ENCODE measurements at places on chromosomes 1 and 21.
A peak's percentile ranks its signal among the peaks of the same experiment; 100 is the strongest.

- DNase-seq, result peak; percentile 31
These were observed 63.2 kb downstream of the IER5 start for GRCh38 chr1:181151378-181152326.

DNA sequence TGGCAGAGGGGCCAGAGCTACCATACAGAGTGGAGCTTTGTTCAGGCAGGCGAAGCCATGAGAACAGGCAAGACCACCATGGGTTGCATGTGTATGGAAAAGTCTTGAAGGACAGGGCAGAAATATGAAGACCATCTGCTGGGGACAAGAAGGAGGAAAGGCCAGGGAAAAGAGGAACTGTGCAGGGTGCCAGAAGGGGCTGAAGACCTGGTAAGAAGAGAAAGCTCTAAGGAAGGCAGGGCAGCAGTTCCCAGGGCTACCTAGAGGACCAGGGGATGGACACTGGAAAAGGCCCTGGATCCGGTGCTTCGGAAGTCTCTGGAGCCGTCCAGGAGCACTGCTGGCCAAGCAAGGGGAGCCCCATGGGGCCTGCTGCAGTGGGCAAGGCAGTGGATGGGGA, 43.4 kb downstream of the PKP1 start:
- DNase-seq, result no peak

DNA sequence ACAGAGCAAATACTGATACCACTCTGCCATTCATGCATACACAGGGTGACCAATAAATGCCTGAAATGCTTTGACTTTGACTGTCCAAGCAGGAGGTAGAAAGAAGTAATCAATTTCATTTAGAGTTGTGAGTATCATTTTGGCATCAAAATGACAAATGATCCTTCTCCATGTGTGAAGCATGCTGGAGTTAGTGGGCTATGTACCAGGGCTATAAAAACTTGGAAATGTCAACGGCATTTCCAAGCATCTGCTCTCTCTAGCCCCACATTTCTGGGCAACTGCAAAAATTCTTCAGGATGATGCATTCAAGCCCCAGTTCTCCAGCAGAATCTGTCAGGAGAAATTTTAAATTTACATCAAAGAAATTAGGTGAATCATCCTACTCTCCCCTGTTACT, 208.4 kb upstream of the PTBP2 start:
- no peak for DNase-seq

DNA sequence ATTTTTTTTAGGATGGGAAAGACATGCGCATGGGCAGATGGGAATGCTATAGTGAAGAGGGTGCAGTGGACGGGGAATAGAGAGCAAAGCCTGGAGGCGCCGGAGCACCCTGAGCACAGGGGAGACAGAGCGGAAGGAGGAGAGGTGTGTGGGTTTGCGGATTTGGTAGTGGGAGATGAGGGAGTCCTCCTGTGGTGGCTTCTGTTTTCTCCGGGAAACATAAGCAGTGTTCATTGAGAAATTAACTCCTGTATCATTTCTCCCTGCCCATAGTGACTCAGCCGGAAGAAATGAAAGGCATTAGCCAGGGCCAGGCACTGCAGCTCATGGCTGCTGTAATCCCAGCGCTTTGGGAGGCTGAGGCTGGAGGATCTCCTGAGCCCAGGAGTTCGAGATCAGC, 4.7 kb upstream of the PTPRF start:
- no peak for DNase-seq

DNA sequence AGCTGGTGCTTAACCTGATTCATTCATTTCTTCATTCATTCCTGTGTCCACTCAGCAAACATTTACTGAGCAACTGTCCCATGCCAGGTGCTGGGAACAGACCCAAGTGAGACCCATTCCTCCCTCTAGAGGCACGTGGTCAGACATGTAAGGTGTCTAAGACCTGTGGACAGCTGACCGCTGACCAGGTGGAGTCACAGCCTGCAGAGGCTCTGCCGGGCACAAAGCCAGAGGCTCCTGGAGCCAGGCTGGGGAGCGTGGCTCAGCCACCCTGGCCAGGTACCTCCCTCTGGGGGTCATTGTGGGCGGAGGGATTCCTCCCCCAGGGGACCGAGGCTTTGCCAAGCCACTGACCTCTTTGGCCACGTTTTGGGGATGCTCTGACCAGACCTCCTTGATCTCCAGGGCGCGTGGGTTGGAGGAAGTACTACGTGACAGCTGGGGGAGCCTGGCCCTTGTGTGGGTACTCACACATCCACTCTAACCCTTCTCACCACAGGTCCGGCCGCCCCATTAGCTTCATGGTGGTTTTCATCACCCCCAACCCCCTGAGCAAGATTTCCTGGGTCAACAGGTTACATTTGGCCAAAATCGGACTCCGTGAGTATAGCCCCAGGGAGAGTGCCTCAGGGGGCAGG, 100.3 kb downstream of the ARHGEF10L start:
- DNase-seq, result no peak

DNA sequence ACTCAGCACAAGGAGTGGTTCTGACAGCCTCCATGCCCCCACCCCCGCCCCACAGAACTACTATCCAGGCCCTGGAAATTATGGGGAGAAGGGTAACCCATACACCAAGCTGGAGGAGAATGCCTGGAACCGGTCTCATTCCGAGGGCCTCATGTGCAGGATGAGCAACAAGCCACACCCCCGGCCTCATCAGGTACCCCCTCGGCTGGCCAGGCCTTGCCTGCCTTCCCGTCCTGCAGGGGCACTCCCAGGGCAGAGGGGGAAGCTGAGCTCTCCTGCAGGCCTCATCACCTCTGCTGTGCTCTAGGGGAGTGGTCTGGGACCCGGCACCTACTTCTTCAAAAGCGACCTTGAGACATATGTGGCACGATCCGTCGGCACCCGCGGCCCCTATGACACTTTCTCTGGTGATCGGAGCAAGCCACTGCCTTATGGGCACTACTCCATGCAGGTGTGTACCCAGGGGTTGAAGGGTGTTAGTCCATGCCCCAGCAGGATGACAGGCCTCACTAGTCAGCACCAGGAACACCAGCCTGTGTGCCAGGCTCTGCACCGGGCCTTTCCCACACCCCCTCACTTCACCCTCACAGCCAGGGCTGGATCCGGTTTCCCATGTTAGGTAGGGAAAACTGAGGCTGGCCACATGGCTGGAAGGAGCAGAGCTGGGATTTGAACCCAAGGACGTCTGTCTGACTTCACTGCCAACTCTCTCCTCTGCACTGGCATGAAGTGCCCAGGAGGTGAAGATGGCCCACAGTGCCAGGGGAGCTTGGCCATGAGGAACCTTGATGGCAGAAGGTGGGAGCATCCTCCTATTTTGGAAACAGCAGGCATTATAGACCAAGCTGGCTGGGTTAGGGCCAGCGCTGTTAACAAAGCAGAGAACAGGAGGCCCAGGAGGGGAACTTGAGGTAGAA, 10.9 kb upstream of the TTC22 start:
- DNase-seq, result no peak

DNA sequence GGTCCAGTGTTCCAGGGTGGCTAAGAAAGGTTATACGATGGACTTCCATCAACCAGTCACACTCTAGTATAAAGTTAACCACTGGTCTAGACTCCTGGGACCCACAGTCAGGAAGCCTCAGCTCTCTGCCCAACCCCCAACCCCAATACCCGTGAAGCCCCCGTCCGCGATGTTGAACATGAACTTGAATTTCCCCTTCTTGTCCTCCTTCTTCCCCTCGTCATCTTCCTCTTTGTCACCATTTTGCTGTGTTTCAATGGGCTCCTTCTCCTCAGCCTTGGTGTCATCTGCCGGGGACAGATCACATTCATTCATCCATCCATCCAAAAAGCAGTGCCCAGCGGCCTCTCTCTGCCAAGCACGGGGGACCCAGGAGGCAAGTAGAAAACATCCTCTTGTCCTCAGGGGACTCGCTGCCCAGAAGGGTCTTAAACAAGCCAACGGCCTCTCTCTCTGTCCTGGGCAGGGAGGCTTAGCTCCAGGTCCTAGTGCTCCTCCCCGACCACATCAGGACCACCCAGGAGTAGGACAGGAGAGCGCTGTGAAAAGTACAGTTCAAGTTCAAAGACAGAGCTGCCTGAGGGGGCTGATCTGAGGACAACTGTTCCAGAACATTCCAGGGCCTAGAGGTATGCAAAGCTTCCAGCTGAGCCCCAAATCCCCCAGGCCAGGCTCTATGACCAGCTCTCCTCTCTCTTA, 66.5 kb downstream of the KCNAB2 start:
- DNase-seq, result no peak

GRCh38 chr1:208175508-208175895, 68.7 kb downstream of the PLXNA2 start:
- DNase-seq, result no peak

- DNase-seq, result no peak
These were observed 61.3 kb downstream of the ASB17 start for GRCh38 chr1:75870951-75871350.

GRCh38 chr1:48536477-48536876, 64.5 kb upstream of the SPATA6 start:
- DNase-seq, result no peak

DNA sequence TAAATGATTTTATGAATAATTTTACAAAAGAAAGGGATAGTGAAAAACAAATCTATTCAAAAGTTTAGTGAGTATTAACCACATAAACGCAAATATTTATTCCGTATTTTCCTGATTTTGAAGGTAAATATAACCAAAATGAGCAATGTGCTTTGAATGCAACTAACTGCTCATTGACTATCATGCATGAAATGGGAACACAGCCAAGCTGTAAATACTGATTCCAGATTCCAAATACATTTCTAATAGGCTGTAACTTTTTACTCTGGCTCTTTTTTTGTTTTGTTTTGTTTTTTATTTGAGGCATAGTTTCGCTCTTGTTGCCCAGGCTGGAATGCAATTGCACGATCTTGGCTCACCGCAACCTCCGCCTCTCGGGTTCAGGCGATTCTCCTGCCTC, 41.8 kb downstream of the SELENOF start:
- DNase-seq, result no peak

DNA sequence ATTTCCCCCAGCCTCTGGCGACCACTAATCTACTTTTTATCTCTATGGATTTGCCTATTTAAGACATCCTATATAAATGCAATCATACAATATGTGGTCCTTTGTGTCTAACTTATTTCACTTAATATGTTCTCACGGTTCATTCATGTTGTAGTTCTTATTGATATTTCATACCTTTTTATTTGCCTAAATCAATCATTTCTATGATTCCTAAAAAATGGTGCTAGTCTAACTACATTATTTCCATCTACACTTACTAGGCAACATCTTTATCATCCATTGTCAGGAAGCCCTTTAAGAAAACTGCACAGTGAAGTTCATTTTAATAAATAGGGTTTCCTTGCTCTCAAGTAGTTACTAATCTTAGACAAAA, 380 bp upstream of the FBXO28 start:
- DNase-seq, result no peak

DNA sequence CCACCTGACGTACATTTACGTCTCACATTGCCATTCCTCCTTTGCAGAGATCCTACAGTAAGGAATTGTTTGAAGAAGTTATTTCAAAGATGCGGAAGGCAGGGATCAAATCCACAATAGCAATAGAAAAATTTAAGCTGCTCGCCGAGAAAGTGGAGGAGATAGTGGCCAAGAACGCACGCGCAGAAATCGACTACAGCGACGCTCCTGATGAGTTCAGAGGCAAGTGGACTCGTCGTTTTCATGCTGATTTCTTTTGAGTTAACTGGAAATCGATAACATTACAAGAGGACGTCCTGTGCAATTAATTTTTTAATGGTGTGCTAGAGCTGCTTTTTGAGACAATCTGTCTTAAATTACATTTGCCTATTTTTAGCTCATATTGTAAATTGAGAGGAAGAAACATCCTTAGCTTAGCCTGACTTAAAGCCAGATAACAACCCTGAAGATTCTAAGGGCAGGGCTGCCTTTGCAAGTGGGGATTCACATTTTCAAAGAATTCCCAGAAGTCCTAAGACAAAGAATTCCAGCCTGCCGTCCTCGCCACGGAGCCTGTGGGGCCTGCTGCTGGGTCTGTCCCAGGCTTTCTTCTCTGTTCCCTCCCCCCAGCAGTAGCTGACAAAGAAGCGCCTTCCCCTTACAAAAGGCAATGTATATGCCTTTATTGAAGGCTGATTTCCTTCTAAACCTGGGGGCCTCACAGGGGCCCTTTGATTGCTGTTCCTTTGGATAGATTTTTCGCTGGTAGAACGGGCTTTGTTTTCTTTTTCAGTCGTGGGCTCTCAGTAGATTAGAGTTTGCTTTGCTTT, 31.6 kb upstream of the KIF1B start:
- DNase-seq, result no peak

DNA sequence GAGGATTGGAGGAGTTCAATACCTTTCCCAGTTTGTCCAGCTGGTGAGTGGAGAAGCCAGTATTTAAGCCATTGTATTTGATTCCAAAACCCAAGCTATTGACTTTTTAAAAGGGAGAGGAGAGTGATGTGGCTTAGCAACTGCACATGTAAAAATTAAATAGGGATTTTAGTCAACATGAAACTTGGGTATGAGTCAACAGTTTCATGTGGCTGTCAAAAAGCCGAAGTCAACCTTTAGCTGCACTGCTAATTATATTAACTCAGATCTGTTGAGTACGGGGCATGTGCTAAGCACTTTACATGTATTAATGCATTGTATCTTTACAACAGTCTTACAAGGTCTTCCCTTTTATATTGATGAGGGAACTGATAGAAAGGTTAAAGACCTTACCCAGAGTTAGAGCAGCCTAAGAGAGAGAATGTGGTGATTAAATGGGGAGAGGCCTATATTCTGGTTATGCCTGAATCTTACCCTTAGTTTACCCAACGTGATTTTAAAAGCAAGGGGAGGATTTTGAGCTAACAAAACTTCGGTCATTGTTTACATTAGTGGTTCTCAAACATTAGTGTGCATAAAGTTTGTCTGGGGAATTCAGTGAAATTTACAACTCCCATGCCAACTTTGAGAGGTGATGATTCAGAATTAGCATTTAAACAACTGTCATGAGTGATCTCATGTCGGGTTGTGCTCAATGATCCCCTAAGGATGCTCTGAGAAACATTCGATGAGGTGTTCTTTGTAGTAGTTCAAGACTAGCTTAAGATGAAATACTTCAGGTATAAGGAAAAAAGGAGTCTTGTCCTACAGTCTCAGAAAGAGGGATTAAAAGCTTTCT, 6.9 kb upstream of the SLC35F3 start:
- no peak for DNase-seq

DNA sequence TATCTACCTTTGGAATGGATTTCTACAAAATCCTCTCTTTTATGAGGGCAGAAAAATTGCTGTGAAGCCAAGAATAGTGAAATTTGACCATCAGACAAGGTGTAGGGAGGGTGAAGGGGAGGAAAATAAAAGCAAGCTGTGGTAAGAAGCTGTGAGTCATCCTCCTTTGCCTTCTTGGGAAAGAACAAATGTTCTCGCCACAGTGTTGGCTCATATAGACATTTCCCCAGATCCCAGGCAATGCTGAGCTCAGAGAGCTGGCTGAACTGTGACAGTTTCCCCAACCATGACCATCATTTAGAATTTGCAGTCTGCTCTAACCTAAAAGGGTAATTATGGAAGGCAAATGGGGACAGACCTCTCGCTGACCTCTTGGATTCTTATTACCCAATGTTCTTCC, 235.4 kb downstream of the PBX1 start:
- no peak for DNase-seq

GRCh38 chr1:208944981-208945451, 638.5 kb upstream of the CAMK1G start:
- no peak for DNase-seq
